ENCODE measurements at places on chromosomes 4 and X.

- no peak for DNase-seq
Measured at GRCh38 chrX:54066841-54067240, 22.6 kb upstream of the PHF8 start.

DNA sequence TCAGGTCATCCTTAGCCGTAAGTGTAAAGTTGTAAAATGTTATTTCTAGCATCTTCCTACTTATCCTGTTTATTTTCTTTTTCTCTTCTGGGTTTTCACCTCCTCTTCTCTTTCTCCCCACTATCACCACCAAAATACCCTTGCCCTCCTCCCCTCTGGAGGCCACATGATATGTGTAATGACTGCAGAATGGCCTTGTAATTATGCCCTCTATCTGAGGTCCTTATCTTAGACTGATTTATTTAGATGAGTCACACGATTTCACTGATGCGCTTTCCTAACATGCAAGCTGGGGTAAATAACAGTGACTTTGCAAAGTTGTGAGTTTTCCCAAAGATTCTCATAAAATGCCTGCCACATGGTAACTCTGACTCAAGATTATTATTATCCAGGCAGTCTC, 231.8 kb upstream of the GPRIN3 start:
- no peak for DNase-seq

DNA sequence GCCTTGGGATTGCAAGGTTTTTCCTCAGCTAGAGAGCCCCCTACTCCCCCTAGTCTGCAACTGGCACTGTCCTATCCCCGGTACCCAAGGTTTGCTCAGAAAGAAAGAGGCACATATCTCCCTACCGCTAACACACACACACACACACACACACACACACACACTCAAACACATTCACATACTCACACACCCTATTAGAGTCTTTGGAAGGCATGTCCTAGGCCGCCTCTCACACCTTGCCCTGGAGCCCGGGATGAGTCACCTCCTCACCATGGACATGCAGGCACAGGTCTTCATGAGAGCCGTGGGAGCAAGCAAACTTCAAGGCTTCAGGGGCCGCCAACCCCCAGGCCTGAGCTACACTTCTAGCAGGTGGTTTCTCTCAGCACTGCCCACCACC, 49.2 kb downstream of the PJA1 start:
- no peak for DNase-seq

- DNase-seq: no peak
Measured at GRCh38 chrX:64975491-64975890, 759 bp downstream of the ZC4H2 start.

DNA sequence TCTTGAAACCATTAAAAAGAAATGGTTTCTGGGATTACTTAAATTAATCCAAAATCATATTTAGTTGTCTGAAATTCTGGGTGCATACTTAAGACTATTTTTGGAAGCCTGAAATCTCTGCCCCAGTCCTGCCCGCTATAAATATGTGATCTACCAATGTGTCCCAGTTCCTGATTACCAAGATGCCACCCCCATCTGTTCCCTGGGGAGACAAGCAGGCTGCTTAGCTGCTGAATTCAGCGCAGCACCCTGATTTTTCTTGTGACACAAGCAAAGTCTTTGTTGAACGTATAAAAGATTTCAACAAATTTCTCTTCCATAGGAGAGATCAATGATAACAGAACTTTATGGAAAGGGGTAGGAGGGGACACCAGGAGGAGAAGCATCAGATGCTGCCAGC, 100.6 kb upstream of the PRPS2 start:
- DNase-seq: no peak

DNA sequence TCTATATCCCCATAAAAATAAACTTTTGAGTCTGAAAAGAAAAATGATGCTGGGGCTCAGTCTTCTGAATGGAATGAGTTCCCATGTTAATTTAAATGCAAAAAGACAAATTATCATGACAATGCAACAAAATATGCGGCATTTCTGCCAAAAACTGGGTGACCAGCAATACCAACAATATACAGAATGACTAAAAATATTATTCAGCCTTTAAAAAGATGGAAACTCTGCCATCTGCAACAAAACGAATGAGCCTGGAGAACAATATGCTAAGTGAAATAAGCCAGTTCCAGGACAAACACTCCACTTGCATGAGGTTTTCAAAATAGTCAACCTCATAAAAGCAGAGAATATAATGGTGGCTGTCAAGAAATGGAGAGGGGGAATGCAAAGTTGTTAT, 558.5 kb downstream of the IL15 start:
- no peak for DNase-seq

Measured in stimulated activated CD4-positive, alpha-beta T cell treated with anti-CD3 and anti-CD28 coated beads, Interleukin-1b, Interleukin-23, amount 100 ng/mL, for 1 hour (primary cell).